ENCODE measurements at places on chromosomes 3 and 15.
A peak's percentile ranks its signal among the peaks of the same experiment; 100 is the strongest.

DNA sequence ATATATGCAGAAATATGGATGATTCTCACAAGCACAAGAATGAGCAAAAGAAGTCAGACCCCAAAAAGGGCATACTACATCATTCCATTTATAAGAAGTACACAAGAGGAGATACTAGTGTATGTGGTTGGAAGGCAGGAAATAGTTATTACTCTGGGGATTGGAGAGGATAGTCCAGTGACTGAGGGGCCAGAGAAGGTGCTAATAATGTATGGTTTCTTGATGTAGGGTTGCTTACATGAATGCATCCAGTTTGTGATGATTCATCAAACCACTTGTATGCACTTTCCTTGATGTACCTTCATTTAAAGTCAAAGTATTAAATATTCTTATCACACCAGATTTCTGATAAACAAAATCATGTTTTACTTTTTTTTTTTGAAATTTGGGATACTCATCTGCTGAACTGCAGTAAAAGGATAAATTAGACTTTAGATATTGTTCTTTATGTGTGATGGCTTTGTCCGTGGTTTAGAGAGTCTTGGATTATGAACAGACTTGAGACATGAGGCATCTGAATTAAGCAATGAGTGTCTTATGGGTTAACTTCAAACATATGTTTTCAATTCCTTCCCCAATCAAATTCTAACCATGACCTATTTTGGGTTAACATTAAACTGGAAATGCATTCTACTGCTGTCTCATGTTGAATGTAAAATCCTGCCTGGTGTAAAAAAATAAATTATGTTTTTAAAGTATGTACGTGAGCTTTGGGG lies 171.2 kb downstream of the SEMA6D start:
- no peak for DNase-seq

GRCh38 chr15:70793694-70794093 lies 30.3 kb upstream of the UACA start:
- no peak for DNase-seq

- DNase-seq = no peak
Observed at GRCh38 chr3:149599236-149599635, 58.6 kb downstream of the WWTR1 start.

DNA sequence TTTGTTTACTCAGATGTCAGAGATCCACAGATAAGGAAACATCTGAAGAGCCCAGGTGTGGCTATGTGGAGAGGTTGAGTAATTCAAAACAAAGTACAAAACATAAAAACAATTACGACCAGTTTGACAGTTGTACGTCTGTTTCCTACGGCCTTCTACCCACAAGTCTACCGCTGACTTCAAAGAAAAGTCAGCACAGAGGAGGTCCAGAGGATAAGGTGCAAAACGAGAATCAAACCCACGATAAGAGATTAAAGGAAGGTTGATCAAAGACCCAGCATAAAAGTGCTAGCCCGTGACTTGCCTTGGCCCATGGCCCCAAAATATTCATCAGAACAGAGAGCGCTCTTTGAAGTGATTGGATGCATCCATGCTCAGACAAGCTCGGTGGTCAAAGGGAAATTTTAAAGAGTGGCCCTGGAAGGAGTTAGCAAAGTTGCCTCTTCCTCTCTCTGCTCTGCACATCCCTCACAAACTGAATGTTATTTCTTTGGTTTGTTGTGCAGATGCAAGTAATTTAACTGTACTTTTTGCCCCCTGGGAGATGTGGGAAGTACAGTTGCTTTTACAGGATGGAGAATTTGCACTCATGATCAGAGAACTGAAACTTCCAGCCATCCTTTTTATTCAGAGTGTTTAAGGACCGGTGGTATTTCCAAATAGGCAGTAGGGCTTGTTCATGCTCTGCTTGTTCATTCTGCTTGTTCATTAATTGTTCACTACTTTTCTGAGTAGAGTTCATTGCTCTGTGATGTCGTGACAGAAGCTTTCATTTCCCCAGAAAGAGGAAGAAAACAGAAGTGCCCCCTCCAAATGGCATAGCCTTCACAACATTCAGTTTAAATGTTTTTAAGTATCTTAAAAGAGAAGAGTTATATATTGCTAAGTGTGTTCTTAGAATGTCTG lies 31.1 kb downstream of the MME start:
- DNase-seq = no peak

DNA sequence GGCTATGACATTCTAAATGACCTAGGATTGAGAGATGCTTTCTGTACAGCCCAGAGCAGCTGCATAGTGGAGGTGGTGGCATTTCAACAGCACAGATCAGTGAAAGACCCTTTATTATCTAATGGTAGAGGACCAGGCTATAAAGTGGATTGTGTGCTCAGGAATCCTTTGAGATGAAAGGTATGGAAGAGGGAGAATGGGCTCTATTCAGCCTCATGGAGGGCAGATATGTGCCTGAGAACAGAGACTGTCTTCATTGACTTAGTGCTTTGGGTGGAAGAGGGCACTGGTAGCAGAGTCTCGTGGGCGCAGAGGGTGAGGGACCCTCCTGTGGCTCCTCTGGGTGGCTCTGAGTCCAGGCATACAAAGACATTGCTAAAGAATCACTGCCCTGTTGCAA lies 130.0 kb upstream of the SLC24A5 start:
- no peak for DNase-seq

DNA sequence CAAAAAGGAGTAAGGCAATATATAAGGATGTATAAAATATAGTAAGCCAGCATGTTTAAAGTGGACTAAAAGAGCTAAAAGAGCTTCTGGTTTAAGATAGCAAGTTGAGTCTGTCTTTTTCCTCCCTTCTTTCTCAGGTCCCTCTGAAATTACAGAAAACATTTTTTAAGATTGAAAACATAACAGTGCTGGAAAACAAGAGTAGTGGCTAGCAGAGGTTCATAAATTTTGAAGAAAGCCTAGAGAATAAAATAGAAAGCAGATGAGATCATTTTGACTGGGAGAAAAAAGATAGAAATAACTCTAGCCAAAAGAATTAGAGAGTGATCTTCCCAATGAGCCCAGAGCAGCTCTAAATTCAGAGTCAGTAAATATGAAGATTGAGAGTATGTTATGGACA lies 41.9 kb downstream of the ATP8B4 start:
- no peak for DNase-seq

DNA sequence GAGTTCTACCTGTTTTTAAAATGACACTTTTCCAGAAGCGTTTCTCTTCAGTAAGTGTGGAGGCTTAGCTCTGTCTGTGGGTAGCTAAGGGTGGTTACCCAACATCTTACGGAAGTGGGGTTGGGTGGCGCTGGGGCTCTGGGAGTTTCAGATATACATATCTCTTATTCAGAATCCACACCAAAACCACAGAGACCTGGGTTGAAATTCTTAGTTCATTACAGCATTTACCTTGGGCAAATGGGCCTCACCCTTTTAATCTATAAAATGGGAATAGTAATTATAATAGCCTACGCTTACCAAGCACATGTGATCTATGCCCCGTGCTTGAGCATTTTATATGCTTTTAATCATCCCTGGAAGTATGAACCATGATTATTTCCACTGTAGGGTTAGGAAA lies 9.4 kb downstream of the PTPRG start:
- DNase-seq = no peak

DNA sequence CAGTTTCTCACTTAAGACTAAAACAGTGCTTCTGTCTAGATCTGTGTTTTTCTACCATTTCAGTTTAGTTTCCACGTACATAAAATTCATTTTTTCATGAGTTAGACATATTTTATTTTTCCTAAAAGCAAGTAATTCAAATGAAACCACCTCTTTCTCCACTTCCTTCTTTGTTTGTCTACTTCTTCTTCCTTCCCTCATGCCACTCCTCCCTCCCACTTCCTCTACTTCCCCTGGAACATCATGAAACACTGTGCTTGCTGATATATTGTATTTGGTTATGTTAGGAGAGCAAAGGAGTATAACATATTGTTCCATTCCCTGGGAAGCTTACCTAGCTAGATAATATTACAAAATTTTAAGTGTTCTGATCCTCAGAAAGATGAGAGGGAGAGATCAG lies 36.7 kb upstream of the GOLGA8B start:
- no peak for DNase-seq

DNA sequence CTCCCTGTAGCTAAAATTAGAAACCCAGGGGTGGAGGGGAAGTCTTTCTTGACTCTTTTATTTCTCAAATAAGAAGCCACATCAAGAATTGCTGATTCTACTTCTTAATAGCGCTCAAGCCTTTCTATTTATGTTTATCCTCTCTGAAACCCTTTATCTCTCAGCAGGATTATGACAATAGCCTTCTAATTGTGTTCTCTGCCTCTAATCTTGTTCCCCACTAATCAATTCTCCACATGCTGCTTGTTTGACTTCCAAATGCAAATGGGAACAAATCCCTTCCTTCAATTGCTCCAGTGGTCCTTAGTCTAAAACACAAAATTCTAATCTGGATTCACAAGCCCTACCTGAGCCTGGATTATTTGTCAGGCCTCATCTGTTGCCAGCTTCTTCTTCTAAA lies 43.7 kb upstream of the CFAP20DC start:
- no peak for DNase-seq

DNA sequence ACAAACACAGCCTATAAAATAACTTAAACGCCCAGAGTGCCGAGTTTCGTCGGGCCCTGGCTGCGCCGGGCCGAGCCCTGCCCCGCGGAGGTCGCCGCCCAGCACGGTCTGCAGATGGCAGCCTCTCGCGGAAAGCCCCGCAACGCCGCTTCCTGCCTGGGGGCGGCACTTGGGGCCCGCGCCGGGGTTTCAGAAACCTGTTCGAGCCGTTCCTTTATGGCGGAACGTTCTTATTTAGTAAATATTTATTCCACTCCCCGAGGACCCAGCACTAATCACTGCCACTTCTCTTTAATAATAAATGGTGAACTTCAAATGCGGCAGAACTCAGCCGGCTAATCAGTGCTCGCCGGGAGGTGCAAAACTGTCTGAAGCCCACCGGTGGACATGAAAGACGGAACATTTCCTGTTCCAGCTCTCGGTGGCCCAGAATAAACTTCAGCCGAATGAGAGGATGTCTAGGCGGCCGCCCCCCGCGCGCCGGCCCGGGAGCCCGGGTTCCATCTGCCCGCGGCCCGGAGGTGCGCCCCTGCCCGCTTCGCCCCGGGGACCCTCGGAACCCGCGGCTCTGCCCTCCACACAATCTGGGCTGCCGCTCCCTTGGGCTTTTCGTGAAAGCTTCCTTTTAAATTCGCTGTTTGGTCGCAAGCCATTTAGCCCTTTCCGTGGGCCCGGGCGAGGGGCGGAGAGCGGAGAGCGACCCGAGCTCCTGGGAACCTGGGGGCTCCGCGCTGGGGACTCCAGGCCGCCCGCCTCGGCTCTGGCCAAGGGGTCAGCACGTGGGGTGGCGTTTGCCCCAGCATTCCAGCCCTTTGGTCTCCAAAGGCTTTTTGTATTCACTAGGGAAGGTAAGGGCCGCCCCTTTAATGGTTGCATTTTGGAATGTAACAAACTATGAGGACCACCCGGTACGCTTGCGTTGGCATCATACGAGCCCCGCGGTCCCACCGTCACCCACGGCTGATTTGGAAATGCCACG lies 110.8 kb upstream of the ATP11B start:
- peak; percentile 67 for DNase-seq

- no peak for DNase-seq
Observed at GRCh38 chr15:60118626-60119025, 114.5 kb downstream of the FOXB1 start.

- no peak for DNase-seq
Observed at GRCh38 chr3:153144779-153145178, 17.2 kb upstream of the RAP2B start.

DNA sequence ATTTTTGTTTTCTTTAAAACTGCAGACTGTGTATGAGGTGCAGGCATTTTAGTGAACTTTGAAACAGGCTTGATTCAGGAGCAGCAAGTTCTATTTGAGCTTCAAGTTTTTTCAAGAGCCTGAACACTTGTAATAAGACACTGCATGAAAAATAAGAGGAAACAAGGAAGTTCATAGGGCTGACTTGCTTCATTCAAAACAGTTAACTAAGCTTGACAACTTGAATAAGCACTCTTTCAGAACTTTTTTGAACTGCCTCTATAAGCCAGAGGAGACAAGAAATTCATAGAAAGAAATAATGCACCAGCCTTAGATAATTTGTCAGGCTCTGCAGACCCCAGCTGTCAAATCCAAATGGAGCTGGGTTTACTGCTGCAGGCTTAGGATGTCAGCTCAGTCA lies 130.2 kb downstream of the SSR3 start:
- no peak for DNase-seq

DNA sequence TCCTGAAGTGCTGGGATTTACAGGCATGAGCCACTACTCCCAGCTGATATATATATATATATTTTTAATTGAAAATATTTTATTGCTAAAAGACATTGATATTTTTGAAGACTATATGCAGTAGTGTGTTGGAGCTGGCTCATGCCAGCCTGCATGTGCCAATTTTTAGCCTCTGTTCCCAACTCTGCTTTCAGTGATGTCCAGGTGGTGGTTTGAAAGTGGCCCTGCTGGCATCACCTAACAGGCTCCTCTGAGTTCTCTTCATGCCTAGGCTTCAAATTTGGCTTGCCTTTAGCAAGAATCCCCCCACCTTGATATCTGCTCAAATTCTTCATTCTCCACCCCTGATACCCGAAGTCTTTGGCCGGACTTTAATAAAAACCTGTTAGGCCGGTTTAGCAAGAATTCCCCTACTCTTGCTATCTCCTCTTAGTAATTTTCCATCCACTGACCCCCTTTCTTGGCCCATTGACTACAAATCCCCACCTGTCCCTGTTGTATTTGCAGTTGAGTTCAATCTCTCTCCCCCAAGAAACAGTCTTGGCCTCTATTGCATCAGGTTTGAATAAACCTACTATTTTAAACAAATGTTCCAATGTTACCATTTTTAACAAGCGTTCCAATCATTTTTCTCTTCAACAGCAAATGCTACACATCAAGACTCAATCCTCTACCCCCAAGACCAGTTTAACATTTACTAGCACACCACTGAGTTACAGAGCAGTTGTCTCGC lies 23.9 kb upstream of the CTSH start:
- no peak for DNase-seq

GRCh38 chr3:64827431-64827830 lies 139.6 kb upstream of the ADAMTS9 start:
- no peak for DNase-seq

- DNase-seq = no peak
Observed at GRCh38 chr3:152304160-152304559, 35.4 kb downstream of the MBNL1 start.

DNA sequence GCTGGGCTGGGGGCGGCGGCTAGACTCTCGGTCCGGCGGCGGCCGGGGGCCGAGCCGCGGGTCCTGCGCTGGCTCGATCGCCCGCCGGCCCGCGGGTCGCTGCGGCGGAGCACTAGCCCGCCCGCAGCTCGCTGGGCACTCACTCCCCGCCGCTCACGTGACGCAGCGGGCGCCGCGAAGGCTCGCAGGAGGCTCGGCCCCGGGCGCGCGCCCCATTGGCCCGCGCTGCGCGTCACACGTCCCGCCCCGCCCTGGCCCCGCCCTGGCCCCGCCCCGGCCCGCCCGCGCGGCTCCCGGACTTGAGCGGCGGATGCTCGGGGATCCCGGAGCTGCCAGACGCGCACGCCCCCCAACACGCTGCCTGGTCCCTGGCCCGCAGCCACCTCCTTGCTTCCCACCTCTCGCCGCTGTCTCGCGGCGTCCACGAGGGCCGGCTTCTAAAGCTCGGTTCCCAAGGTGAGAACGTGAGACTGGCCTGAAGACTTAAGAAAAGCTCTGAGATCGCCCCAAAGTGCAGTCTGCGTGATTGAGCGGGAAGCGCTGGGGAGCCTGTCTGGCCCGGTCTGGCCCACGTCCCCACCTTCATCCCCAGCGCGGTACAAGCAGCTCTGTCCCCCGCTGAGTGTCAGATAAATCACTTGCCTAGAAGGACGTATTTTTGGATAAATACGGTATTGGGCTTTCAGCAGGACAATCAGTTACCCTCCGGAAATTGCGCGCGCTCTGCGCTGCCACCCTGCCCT lies at the start of gene KLF15:
Gene KLF15, minus strand, starts transcription at position 114 of the 743 bp plus-strand sequence. CDS start 4,486 bp downstream, outside the sequence.
- peak; percentile 53 for DNase-seq

GRCh38 chr3:124221422-124221821 lies 229.5 kb upstream of the ROPN1 start:
- DNase-seq = no peak

All from naive thymus-derived CD8-positive, alpha-beta T cell (primary cell).